ENCODE measurements at places on chromosomes 7 and 10.

DNA sequence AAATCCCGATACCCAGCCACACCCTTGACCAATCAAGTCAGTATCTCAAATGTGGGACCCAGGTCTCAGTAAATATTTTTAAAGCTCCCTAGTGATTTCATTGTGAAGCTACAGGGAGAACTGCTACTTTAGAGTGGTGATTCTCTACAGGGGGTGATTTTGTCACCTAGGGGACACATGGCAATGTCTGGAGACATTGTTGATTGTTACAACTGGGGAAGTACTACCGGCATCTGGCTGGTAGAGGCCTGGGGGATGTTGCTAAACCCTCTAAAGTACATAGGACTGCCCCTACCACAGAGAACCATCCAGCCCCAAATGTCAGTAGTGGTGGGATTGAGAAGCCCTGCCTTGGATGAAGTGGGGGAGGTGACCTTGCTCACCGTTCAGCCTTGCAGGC lies 152.9 kb downstream of the RPS24 start:
- DNase-seq: no peak

DNA sequence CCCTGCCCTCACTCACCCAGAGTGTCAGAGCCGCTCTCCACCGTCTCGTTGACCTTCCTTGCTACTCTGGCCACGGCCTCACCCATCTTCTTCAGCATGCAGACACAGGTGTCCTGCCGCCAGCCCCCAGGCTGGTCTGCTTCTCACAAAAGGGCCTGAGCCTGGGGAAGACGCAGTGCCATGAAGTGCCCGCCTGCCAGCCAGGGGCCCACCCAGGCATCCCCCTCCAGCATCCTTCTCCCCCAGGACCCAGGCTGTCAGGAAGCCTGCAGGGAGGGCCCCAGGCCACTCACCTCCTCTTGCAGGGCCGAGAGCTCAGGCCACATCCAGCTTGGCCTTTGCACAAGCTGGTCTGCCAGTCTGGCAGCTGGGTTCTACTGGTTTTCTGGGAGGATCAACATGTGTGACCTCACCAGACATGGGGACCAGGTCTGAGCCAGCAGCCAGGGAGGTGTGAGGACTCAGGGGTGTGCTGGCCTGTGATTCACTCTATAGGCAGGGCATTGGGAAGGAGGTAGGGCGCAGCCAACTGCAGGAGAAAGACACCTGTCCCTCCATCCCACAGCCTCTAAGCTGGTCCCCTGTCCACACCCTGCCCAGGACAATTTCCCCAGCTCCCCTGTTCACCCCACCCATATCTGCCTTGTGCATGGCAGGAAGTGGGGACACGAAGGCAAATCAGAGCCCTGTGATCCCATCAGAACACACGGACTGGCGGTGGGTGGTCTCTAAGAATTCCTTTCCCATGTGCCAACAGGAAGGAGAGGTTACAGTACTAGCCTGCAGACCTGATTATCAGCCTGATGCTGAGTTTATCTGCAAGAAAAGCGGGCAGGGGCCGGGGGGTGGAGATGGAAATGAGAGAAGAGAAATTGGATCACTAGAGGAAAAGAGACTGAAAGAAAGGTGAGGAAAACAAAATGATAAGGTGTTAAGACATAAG lies 5.7 kb downstream of the LRRC20 start:
- DNase-seq: no peak

- DNase-seq: no peak
Measured at GRCh38 chr10:74916283-74916682, 89.9 kb downstream of the KAT6B start.

- DNase-seq: no peak
Measured at GRCh38 chr7:90951986-90952954, 312.0 kb upstream of the FZD1 start.

- DNase-seq: peak; percentile 21
Measured at GRCh38 chr10:55091691-55092328, 290.8 kb upstream of the PCDH15 start.

All from NB4 (cell line).